Esophagus squamous epithelium (tissue), 5 donors: ENCODE measurements at places on chromosomes 7 and 10. TPM values are rescaled to one million over a fixed set of nuclear protein-coding genes. Genes with fewer than 3 reads are reported as not detected.

- DNase-seq: no peak
These were observed 37.8 kb downstream of the SEM1 start for GRCh38 chr7:96671854-96672253.

GRCh38 chr7:378551-379455 lies 88.8 kb downstream of the FOXL3 start:
- DNase-seq: no peak

- DNase-seq: no peak
These were observed 58.9 kb downstream of the PRKAR2B start for GRCh38 chr7:107103369-107103768.

DNA sequence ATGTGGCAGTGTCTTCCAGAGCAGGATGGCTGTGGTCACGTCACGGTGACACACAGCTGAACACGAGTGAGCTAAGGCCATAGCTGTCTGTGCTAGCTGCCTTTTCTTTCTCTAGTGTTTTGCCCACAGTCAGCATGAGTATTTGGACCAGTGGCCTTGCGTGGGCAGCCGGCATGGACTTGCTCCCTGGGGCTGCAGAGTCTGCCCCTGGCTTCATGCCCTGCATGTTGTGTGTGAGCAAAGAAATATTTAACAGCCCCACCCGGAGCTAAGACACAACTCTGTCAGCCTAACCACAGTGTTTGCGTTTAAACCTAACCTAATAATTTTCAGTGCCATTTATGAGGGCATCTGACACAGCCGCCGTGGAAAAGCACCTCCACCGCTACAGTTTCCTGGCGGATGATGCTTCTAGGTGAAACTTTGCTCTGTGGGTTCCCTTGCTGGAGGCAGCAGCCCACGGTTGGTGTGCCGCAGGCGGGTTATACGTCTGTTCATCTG lies 14.6 kb downstream of the CHST12 start:
- DNase-seq: no peak

DNA sequence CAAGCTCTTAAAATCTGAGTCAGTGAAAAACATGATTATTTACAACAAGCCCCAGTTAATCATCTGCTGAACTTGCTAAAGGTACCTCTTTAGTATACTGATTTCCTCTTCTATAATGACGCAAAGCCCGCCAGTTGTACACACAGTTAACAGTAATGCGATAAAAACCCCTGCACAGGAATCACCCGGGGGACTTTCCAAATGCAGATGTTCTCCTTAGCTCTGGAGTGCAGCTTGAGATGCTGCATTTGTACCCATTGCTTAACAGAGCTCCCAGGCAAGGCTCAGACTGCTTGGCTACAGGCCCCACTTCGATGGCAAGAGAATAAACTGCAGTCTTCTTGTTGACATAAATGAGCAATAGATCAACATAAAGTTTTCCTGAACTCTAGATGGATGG lies 279.6 kb upstream of the HGF start:
- DNase-seq: no peak

DNA sequence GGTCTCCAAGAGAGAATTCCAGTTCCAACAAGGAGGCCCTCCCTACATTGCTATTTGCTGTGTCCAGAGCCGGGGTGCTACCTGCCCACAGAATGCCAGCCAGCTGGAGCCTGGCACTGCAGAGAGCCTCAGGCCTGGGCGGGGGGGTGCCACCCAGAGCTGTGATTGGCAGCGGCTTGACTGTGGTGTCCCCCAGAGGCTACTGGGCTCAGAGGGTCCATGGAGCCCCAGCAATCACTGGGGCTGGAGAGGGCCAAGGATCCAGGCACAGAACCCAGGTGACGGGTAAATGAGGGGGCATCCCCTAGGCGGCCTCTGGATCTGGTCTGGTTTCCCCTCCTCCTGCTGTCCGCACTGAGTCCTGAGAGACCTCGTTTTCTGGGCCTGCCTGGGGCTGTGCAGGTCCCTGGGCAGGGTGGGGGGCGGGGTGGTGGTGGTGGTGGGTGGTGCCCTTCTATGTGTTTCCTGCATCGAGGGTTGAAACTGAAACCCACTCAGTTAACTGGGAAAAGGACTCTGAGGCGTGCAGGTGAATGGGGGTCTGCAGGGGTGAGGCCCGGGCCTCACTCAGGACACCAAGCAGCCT lies 12.6 kb downstream of the DPYSL4 start:
- no peak for DNase-seq

DNA sequence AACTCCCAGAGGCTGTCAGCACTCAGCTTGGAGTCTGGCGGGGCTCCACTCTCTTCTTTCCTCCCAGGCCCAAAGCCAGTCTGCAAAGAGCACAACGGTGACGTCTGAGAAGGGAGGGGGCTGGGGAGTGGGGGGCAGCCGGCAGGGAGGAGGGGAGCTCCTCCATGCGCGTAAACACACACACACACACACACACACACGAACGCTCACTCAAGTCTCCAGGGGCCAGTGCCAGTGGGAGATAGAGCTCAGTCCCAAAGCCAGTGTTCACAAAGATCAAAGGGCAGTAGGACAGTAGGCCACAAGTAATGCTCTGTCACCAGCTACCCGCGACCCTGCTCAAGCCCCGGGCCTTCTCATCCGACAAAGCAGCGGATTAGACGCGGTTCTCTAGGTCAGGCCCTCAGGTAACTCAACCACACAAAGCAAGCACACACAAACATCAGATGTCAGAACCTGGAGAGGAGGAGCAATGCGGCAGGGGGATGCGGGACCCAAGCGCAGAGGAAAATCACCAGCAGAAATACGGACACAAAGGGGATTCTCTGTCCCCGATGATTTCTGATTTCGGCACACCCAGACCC lies 19.9 kb downstream of the TCAF1 start:
- no peak for DNase-seq

- no peak for DNase-seq
These were observed 58.1 kb downstream of the PAX2 start for GRCh38 chr10:100803492-100803891.

GRCh38 chr7:28346676-28347363 lies 65.5 kb upstream of the CREB5 start:
- no peak for DNase-seq

DNA sequence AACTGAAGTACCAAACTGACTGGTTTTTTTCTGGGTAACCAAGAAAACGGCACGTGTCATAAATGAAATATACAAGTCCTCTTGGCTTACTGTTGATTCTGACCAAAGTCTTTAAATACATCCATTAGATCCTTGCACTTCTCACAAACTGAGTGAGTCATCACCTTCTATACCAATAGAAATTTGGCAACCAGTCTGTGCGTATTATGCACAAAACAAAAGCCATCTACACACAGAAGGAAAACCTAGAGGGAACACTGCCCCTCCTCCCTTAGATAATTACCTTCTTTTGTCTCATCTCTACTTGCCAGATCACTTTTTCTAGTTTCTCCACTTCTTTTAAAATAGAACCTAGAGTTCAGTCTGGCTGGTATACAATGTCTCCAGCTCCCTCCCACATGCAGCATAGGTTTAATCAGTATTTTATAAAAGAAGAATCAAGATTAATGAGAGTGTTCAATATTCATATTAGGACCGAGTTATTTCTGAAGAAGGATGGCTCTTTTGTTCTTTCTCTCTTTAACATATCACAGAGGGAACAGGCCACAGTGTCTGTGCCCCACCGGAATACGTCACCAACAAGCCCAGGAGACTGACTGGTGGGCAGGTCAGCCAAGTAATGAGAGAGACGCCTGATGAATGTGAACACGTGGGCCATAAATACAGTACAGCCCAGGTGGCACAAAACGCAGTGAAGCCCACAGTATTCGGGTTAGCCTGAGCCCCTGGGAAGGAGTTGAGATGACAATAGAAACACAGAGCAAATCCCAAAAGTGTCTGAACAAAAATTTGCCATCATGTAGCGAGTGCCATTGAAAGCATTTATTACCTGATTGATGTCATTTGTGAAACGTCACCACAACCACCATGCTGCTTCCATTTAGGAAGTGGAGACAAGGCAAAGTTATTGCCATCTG lies 91.3 kb downstream of the KIAA1549 start:
- no peak for DNase-seq

GRCh38 chr7:5690931-5691473 lies 90.5 kb downstream of the RNF216 start:
- DNase-seq: no peak

DNA sequence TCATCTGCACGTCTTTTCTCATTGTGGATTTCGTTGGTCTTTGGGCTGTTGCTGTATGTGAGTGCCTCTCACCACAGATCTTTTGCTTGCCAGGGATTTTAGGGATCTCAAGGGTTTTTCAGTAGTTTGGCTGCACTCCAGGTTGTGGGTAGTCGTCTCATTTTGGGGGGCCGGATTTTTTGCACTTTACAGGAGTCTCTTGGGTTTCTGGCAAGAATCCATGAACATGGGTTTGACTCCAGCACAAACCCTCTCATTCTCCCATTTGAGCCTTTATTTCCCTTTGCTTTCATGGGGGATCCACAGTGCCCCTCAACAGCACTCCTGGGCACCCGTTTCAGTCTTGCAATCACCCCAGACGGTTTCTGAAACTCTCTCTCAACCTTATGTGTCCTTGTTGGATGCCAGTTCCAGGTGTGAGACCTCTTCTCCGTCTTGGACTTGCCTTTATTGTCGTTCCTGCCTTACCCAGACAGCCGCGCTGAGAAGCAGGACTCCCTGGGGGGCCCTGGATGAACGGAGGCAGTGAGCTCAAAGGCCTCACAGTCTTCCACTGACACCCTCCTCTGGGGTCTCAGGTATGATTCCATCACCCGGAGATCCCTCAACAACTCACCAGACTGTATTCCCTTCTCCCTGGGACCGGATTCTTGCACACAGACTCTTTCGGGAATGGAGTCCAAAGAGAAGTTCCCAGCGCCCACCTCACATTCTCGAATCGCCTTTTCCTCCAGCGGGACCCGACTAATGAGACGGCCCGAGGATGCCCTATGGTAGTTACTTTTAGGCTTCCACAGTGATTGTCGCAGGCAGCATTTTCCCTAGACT lies 18.8 kb upstream of the ZNF273 start:
- DNase-seq: no peak

DNA sequence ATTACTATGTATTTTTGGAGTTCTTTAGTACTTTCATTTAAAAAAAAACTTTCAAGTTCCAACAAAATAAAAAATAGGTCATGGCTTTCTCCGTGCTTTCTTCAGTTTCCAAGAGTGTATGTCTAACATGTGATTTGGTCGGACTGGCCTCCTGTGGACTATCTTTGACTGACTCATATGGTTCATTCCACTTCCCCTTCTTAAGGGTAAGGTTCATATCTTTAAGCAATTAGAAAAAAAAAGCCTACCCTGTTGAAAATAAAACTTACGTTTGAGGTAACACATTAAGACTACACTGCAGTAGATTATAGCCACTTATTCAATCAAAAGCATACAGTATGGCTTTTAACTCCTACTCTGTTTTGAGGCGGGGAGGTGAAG lies 112.8 kb upstream of the AHR start:
- DNase-seq: no peak

- DNase-seq: no peak
These were observed 38.7 kb downstream of the PPIF start for GRCh38 chr10:79385804-79386531.

GRCh38 chr10:5856701-5857004 lies 33.0 kb downstream of the ANKRD16 start:
- DNase-seq: no peak

DNA sequence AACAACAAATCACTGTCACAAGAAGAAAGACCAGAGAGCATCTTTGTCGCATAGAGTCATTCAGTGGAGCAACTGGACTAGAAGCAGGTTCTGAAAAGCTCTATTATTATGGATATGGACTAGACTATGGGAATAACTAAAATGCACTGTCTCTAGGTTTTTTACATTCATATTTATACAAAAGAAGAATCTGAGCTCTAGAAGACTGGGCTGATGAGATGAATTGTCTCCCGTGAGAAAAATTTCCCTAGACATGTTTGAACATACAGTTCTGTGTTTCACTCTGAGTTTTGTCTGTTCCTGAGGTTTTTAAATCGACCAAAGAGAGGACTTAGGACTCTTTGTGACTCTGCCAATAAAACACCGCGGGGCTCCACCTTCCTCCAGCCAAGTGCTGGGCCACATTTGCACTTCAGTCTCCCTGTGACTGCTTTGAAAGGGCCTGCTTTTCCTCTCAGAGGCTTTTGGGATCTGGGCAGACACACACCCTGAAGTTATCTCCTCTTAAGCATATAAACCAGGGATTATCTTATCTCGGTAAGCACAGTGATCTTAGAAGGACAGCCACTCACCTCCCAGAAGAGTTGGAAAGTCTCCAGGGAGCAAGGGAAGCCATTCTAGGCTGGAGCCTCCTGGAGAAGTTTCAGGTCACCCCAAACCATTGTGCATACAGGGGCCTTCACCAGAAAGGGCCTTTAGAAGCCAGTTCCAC lies 101.0 kb upstream of the JCAD start:
- DNase-seq: no peak

DNA sequence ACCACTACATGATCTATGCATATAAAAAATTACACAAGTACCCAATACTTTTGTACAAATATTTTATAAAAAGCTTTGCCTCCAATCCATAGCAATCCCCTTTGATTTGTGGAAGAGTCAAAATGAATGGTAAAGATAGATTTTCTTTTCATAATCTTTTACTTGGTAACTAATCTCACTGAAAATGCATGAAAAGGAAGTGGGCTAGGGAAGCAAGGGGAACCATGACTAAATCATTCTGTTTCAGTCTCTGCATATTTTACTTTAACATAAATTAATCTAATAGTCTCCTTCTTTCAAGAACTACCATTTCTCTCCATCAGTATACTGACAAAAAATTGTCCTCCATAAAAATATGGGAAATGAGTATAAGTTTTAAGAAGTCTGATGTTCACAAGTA lies 96.9 kb downstream of the TES start:
- no peak for DNase-seq

- no peak for DNase-seq
These were observed 10.8 kb upstream of the ZNF467 start for GRCh38 chr7:149784251-149784608.

GRCh38 chr10:49272251-49273081 lies 26.5 kb upstream of the C10orf71 start:
- no peak for DNase-seq

- DNase-seq: no peak
These were observed 74.1 kb downstream of the DNAH11 start for GRCh38 chr7:21616796-21617436.

- DNase-seq: no peak
These were observed 100.6 kb downstream of the RBM20 start for GRCh38 chr10:110744782-110745181.

GRCh38 chr10:14560274-14560673 lies 214.4 kb downstream of the FAM107B start:
- DNase-seq: no peak

GRCh38 chr10:11275651-11276050 lies 258.0 kb downstream of the CELF2 start:
- DNase-seq: no peak

- DNase-seq: no peak
These were observed 109.2 kb downstream of the SORCS3 start for GRCh38 chr10:104750291-104750690.

- DNase-seq: no peak
These were observed 29.4 kb downstream of the CFAP46 start for GRCh38 chr10:132912713-132913558.

SEM1 gene
- 44.1 TPM for total RNA-seq

PRPS1L1 gene
- not detected for total RNA-seq

PRRT4 gene
- 0.38 TPM for total RNA-seq

RBM33 gene
- total RNA-seq: 31.8 TPM

LEP gene
- not detected for total RNA-seq

TMEM229A gene
- not detected for total RNA-seq

SNX8 gene
- 12.8 TPM for total RNA-seq

LRIT1 gene
- not detected for total RNA-seq

PRLHR gene
- not detected for total RNA-seq

AKR1E2 gene
- 2.8 TPM for total RNA-seq

ERVW-1 gene
- total RNA-seq: not detected

PTPN20 gene
- total RNA-seq: 4.5 TPM

ATP6V0A4 gene
- 11.7 TPM for total RNA-seq

CC2D2B gene
- not detected for total RNA-seq

KBTBD2 gene
- total RNA-seq: 36.4 TPM

IKZF1 gene
- 4.9 TPM for total RNA-seq
